ENCODE measurements at places on chromosomes 12 and 14.

DNA sequence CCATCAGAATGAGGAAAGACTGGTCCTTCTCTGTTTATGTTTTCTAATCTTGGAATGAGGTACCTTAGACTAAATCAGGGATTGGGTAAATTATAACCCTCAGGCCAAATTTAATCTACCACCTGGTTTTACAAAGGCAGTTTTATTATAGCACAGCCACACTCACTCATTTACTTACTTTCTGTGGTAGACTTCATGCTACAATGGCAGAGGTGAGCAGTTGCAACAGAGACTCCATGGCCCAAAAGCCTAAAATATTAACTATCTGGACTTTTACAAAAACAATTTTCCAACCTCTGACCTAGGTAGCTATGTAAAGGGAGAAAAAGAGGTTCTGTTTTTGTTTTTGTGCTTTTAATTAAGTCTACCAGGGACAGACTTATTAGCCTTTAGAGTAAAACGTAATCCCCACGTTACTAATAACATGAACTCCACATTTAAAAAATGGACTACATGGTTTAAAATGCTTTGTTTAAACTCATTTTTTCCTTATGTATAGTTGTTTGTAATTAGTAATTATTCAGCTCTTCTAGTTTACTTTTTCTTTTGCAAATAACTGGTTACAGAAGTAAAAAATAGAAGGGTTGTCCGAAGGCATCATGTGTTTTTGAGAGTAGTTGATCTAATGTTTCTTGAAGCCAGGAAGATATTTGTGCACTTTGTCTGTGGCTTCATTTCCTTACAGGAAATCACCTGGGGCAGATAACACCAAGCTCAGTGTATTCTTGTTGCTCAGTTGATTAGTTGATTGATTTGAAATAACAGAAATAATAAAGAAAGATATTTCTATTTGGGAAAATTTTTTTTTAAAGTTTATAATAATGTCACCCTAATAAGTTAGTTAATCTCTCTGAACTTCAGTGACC is 57.6 kb upstream of the ATP2B1 start:
- no peak for DNase-seq

DNA sequence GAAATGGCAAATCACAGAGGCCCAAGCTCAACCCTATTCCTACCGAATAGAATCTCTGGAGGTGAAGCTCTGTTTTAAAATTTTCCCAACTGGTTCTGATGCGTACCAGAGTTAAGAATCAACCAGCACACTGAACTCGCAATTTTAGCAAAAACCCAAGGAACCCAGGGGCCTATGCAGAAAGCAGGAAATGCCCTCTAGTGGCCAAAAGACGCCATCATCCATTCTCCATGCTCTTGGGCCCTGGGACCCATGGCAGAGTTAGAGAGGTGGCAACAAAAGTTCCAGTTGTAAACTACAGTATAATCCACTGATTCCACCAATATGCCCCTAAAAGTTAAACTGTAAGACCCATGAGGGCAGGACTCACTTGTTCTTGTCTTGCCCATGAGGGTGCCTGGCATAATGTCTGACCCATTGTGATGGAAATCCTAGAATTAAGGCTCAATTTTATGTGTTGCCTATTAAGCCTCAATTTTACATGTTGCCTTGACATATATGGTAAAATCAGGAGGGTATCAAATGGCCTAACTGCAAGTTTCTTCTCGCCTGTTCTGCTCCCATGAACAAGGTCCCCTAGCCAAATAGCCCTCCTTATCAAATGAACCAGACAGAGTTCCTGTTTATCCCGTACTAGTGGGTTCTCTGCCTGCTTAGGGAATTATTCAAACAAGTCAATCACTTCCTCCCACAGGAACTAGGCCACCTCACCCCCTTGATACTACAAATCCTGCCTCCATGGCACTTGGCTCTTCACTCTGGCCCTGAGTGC is 137.5 kb upstream of the CPM start:
- no peak for DNase-seq

DNA sequence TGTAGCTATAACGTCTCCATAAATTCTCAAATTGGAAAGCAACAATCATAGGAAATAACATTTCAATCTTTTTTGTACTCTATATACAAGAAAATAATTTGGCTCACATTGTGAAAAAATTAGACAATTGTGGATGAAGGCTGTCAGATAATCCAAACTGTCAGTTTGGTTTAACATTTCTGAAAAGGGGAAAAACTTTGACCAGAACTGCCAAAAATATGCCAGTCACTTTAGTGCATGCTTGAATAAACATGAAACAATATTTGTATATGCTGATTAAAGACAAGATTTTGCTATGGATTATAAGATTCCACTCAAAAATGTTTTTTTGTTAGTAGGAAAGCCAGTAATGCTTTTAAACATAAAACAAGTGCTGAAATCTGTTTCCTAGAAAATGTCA is 38.9 kb downstream of the CCDC59 start:
- no peak for DNase-seq

DNA sequence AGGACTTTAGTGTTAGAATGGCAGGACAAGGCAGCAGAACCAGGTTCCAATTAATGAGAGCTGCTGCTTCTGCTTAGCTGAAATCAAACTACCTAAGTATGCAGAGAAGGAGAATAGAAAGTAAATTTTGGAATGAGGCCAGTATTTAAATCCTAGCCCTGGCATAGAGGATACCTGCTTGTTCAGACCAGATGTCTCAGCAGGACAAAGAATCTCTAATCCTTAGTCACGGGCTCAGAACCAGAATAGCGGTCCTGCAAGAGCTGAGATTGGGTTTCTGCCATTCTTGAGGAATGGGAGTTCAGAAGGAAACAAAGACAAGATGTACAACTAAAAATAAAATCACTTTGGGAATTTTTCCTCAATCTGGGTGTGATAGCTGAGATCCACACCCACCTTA is 550.8 kb upstream of the TMEM132C start:
- no peak for DNase-seq

- no peak for DNase-seq
Observed at GRCh38 chr12:12890543-12891079, 751 bp upstream of the GPRC5A start.

- no peak for DNase-seq
Observed at GRCh38 chr12:130334937-130335336, 2.8 kb upstream of the PIWIL1 start.

GRCh38 chr14:104686624-104687517 is 2.5 kb upstream of the INF2 start:
- no peak for DNase-seq

GRCh38 chr14:54918427-54918826 is 15.8 kb upstream of the GCH1 start:
- no peak for DNase-seq

- DNase-seq = no peak
Observed at GRCh38 chr12:78898416-78898815, 33.8 kb downstream of the SYT1 start.
